ENCODE measurements at places on chromosomes 16 and 17.

DNA sequence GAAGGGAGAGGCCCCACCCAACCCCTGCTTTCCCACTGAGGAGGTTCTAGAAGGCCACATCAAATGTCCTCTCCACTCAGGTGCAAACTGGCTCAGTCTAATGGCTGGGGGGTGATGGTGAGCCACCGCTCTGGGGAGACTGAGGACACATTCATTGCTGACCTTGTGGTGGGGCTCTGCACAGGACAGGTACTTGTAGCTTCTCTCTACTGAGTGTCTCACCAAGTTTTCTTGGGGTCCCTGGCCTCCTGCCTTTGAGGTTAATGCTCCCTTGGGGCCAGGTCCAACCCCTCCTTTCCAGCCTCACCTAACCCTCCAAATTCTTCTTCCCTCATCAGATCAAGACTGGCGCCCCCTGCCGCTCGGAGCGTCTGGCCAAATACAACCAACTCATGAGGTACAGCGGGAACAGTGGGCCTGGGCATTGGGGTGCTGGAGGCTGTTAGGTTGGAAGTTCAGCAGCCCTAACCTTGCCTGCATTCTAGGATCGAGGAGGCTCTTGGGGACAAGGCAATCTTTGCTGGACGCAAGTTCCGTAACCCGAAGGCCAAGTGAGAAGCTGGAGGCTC is 5.7 kb downstream of the ENO3 start:
- no peak for DNase-seq

DNA sequence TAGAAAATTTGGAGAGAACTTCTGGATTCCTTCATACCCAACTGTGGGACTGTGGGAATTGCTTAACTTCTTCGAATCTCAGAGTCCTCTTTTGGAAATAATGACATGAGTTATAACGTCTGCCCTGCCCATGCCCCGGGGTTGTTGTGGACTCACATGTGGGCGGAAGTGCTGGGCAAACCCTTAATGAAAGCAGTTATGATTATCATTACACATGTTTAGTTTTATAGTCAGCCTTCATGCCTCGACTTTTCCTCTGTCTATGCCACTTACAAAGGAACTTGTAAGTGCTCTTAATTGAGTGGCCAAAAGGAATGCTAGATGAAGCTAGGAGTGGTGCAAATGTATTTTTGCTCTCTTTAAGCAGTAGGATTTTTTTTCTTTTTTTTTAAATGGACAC is 3.9 kb downstream of the KRT27 start:
- no peak for DNase-seq

DNA sequence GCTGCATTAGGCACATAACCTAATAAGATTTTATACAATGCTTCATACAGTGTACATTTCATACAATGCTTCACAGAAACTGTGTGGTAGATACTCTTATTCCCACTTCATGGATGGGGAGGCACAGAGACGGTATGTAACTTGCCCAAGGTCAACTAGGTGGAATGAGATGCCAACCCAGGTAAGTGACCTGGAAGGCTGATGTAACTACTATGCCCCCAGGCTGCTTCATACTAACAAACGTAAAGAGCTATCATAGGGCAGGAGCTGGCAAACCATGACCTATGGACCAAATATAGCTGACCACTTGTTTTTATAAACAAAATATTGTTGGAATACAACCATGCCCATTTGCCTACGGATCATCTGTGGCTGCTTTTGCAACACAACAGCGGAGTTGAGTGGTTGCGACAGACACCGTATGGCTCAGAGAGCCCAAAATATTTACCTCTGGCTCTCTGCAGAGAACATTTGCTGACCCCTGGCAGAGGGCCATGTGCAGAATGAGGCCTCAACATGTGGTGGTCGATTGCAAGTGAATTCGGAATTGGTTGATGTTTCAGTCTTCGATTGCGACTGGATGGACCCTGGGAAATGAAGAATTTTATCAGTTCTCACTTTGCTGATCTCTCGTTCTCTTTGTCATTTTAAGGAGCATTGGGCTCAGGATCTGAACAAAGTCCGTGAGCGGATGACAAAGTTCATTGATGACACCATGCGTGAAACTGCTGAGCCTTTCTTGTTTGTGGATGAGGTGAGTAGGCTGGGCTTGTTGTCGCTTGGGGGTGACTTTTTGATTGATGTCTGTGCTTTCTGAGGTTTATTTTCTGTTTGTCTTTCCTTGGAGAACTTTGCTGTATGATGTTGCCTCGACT is 109.7 kb downstream of the PLCG2 start:
- DNase-seq, result no peak

GRCh38 chr17:79427621-79428539 is 183.0 kb downstream of the RBFOX3 start:
- no peak for DNase-seq

- DNase-seq, result no peak
Measured at GRCh38 chr17:48812001-48812400, 5.0 kb downstream of the TTLL6 start.
